ENCODE measurements at places on chromosomes 12 and 14.

- no peak overlapping the region for H3K27ac ChIP-seq
- H3K4me3 ChIP-seq = no peak overlapping the region
- peaks cover 4% of the 10 kb centered on the region for H3K36me3 ChIP-seq
- H3K27me3 ChIP-seq = no peaks in the 10 kb centered on the region
- H3K4me1 ChIP-seq = no peaks in the 10 kb centered on the region
These were observed 58.8 kb downstream of the GPR68 start for GRCh38 chr14:91185721-91186120.

GRCh38 chr12:1435456-1435855, 158.9 kb downstream of the FBXL14 start:
- H3K27me3 ChIP-seq = no peaks in the 10 kb centered on the region
- DNase-seq = no peak
- H3K36me3 ChIP-seq = no peaks in the 10 kb centered on the region
- no peak overlapping the region for H3K4me3 ChIP-seq
- no peak overlapping the region for H3K27ac ChIP-seq

DNA sequence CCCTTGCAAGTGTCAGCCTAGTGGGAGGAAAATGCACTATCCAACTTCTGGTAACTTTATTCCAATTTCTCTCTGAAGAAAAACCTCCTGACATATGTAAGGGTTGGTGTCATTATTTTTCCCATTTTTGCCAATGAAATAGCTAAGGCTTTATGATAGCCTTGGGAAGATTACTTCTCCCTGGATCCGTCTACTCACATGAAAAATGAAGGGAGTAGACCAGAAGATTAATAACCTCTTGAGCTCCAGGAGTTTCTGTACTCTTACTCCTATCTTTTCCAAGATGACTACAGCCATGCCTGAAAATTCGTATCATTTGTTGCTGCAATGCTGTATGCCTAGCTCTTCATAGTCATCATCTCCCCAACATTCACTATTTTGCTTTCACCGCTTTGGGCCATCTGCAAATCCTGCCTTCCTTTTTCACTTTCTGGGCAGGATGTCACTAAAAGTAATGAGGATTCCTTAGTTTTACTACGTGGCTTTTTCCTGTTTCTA, 18.8 kb downstream of the TC2N start:
- no peaks in the 10 kb centered on the region for H3K36me3 ChIP-seq
- no peaks in the 10 kb centered on the region for H3K4me1 ChIP-seq
- no peak overlapping the region for H3K27ac ChIP-seq

- no peak for DNase-seq
- no peaks in the 10 kb centered on the region for H3K27me3 ChIP-seq
- H3K27ac ChIP-seq = no peak overlapping the region
- H3K4me1 ChIP-seq = no peaks in the 10 kb centered on the region
- no peak overlapping the region for H3K4me3 ChIP-seq
- no peaks in the 10 kb centered on the region for H3K36me3 ChIP-seq
These were observed 107.3 kb downstream of the BCL11B start for GRCh38 chr14:99164712-99165111.

DNA sequence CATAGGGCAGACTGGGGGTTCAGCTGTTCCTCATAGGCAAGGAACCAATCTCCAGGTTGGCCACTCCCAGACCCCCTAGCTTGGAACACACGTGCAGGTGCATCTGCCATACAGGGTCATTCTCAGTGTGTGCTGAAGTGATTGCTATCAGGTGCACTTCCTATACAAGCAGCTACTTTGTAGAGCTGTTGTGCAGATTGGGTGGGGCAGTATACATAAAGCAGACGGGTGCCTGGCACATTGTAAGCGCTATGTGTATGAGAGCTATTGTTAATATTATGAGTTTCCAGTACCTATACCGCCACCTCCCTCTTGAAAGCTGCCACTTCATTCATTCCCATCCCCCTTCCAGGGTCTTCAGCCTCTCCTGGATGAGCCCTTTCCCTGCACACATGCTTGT, 17.3 kb downstream of the IRF2BPL start:
- no peak overlapping the region for H3K27ac ChIP-seq
- no peaks in the 10 kb centered on the region for H3K36me3 ChIP-seq
- peaks cover 45% of the 10 kb centered on the region for H3K4me1 ChIP-seq

GRCh38 chr12:130879212-130879686, 7.4 kb downstream of the RAN start:
- DNase-seq = no peak
- no peak overlapping the region for H3K27ac ChIP-seq
- no peaks in the 10 kb centered on the region for H3K4me1 ChIP-seq
- H3K4me3 ChIP-seq = no peak overlapping the region
- H3K27me3 ChIP-seq = no peaks in the 10 kb centered on the region

Measured in trophoblast cell (in vitro differentiated cells and primary cell).